Choroid plexus epithelial cell (primary cell): ENCODE measurements at places on chromosomes 1 and 21.

GRCh38 chr1:164524810-164525209, 34.2 kb upstream of the PBX1 start:
- DNase-seq = peak; percentile 58

GRCh38 chr1:36088577-36089392, at the start of gene ADPRS:
TSS of gene ADPRS (plus strand) at chr1:36088892. CDS start at chr1:36088905, 13 bp downstream.
- peak; percentile 94 for DNase-seq

DNA sequence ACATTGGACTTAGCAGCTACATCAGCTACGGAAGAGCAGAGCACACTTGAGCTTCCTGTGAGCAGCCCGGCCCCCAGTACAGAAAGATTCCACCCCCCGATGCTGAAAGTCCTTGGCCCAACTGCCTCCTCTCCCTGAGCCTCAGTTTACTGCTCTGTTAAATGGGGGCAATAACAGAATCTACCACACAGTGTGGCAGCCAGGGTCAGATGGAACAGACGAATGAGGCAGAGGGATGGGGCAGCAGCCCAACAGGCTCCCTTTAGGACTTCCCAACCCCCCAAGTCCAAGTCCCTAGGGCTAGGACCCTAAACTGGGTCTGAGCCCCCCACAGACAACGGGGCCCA, 22.9 kb upstream of the C1QA start:
- no peak for DNase-seq

DNA sequence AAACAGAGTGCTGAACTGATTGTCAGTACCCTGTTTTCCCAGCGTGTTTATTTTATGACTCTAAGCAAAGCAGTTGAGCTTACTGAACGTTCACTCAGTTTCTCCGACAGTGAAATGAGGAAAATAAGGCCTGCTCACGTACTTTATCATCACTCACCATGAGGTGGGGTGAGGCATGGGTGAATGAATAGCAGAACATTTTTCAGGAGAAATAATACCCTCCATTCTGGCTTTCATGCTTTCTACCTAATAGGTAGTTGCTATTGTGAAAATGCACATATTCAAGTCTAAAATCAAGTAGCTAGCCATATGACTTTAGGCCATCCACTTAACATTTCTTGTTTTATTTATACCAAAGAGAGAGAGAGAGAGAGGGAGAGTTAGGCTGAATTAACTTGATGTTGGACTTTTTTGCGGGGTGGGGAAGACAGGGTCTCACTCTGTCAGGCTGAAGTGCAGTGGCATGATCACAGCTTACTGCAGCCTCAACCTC, 178.2 kb downstream of the VPS13D start:
- DNase-seq = peak; percentile 42

DNA sequence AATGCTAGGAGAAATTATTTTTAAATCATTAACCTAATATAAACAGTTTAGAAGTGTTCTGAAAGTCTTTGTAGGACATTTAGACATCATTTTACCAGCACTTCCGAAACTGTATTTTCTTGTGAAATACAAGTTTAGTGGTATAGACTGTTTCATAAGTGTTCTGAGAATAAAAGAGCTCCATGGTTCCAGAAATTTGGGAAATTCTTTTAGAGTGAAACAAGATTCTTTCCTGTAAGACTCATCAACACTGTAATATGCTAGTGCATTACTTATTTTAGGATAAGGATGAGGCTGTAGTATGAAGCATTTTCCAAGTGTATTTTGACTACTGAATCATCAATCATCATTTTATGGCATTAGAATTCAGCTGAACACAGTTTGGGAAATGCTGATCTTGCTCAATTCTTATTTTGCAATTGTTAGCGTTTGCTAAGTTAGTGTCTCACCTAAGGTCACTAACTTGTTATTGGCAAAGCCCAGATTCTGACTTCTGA, 73.4 kb downstream of the CEP350 start:
- peak; percentile 85 for DNase-seq
